Immature natural killer cell (primary cell): ENCODE measurements at places on chromosomes 3 and 15.
A peak's percentile ranks its signal among the peaks of the same experiment; 100 is the strongest.

DNA sequence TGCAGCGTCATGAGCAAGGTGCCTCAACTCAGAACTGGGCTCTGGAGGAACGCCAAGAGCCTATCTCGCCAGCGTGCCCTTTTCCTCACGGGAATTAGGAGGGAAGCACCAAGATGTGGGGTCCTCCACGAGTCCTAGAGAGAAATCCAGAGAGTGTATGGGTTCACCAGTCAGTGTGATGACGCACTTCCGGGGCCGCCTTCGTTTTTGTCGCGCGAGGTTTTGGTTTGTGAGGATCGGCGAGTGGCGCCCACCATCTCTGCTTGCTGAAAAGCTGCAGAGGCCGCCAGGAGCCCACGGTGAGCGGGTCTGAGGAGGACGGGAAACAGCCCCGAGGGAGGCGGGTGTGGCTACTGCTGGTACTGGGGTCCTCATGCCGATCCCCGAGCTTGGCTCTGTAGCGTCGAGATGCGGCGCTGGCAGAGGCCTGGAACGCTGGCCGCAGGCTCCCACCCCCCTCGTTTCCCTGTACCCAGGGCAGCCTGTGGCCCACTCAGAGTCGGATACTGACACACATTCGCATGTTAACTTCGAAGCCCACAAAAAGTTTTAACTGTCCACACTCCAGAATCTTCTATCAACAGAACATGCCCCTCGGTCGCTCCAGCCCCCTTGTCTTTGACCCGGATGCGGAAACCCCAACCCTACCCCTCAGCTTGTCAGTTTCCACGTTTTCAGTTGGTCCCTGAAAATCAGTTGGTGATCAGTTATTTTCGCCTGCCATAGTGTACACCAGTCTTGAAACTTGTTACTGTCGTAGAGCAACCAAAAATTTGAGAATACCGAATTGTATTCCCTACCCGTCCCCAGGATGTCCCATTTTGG lies 30.4 kb downstream of the ZNF662 start:
- no peak for DNase-seq

- no peak for DNase-seq
Measured at GRCh38 chr3:55235416-55235815, 251.7 kb downstream of the WNT5A start.

GRCh38 chr3:71208211-71209095 lies 375.1 kb downstream of the FOXP1 start:
- no peak for DNase-seq

DNA sequence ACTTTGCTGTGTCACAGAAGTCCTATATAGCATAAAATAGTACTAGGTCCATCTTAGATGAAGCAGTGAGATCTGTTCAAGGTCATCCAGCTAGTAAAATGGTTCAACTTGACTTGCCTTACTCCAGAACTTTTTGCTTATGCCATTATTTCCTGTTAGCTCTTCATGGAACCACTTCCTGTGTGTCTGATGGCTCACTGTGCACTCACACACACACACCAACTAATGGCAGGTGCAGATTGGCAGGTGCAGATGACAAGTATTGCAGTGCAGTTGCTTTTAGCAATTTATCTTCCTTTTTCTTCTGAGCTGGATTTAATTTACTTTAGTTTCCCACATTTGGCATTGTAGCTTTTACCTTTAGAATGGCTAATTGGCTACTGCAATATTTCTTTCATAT lies 29.8 kb downstream of the GOLGA8S start:
- DNase-seq, result no peak

- no peak for DNase-seq
Measured at GRCh38 chr15:66852064-66852905, 150.2 kb downstream of the SMAD6 start.

GRCh38 chr3:23356923-23357322 lies 153.8 kb downstream of the UBE2E2 start:
- no peak for DNase-seq

- no peak for DNase-seq
Measured at GRCh38 chr3:69085168-69085832, 563 bp downstream of the ARL6IP5 start.

DNA sequence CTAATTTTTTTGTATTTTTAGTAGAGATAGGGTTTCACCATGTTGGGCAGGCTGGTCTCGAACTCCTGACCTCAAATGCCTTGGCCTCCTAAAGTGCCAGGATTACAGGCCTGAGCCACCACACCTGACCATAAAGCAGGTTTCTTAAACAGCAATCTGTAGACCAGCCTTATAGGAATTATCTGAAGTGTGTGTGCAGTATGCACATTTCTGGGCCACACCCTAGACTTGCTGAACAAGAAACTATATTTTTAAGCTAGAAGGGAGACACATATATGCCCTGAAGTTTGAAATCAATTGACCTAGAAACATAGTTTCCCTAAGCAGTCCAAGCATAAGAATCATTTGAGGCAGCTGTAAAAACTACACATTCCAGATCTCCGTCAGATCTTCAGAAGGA lies 805.7 kb downstream of the TUSC7 start:
- no peak for DNase-seq

DNA sequence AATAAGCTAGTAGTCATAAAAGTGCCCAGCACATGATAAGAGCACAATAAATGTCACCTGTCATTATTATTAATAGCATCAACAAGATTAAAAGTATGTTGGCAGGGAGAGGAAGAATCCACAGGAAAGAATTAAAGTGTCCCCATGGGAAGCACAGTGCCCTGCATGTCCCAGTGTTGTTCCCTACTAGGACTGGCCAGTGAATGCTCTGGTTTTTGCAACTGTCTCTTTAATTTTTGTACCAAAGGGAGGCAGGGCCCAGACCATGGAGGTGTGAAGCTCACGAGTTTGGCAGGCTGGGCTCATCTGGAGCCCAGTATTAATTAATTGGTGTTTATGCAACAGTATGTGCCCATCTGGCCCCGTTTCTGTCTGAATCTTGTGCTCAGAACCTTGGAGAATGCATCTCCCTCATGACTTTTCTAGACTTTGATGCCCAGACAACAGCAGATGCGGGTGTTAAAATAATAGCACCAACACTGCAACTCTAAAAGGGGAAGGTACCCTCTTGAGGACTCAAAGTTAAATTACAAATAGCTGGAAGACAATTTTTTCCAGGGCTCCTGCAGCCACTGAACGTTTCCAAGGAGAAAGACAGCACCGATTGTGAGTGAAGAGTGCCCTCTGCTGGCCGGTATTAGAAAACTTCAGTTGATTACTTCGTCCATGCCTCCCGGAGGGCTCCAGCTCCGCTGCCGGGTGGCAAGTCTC lies 71.9 kb upstream of the SPATA12 start:
- peak; percentile 55 for DNase-seq

GRCh38 chr3:115581362-115582135 lies 41.8 kb upstream of the GAP43 start:
- no peak for DNase-seq

DNA sequence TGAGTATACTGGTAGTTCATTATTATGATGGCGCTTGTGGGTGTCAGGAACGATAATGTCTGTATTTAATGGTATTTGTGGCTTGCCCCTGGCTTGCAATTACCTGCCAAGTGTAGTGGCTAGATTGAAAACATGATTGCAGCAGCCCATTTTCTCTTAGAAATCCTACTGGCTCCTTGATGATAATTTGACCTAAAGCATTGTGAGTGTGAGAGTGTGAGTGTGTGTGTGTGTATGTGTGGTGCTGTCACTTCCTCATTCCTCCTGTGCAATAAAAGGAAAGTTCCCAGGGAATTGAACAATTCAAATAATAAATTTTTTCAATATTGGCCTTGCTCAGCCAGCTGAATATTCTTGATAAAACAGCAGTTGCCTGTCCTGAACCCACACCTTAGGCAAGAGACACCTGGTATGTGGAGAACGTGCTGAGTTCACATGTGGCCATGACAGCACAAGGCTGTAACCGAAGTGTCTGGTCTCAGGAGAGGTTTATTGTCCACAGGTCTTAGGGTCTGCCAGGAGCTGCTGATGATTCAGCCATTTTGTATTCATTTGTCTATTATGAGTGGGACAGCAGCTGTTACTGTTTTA lies 193.3 kb downstream of the CD47 start:
- no peak for DNase-seq

- DNase-seq, result no peak
Measured at GRCh38 chr3:9994086-9994844, 7.6 kb upstream of the EMC3 start.

DNA sequence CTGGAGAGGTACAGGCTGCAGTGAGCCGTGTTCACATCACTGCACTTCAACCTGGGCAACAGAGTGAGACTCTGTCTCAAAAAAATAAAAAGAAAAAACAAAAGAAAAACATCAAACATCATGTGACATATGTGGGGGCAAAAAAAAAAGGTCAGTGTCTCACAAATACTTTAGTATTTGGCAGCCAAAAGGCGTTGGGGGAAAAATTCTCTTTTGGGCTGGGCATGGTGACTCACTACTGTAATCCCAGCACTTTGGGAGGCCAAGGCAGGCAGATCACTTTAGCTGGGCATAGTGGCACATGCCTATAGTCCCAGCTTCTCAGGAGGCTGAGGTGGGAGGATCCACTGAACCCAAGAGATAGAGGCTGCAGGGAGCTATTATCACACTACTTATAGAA lies 47.6 kb downstream of the TMCC1 start:
- no peak for DNase-seq

DNA sequence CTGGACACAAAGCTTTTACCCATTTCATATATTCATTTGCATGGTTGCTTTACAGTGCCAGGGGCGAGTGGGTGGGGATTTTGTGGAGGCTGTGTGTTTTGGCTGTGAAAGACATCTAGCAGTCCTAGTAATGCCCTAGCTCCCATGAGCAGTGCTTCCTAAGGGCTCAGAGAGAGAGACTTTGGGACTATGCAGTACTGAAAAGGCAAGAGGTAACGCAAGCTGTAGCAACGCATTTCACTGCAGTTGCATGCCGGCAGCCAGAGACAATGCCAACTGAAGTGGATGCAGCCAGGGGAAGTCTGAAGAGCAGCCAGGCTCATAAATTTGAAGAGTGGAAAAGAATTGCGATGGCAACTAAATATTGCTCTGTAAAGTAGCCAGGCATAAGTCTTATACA lies 27.4 kb upstream of the ATP10A start:
- DNase-seq, result no peak

DNA sequence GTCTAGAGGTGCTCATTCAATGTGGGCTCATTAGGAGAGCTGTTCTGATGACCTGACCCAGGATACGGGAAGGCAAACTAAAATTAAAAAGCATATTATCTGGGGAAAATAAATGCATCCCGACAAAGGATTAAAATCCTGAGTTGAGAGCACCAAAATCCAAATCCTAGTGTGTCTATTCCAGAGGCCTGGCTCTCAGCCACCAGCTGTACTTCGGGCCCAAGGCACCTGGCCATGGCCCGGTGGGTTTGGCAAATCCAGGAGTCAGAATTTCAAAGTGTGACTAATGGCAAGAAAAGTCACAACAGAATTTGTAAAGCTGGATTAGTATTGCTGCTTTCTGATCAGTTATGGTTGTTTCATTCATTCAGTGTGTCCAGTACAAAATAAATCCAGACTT lies 2.6 kb upstream of the LYSMD4 start:
- no peak for DNase-seq

GRCh38 chr3:110989446-110989845 lies 82.2 kb upstream of the NECTIN3 start:
- no peak for DNase-seq

DNA sequence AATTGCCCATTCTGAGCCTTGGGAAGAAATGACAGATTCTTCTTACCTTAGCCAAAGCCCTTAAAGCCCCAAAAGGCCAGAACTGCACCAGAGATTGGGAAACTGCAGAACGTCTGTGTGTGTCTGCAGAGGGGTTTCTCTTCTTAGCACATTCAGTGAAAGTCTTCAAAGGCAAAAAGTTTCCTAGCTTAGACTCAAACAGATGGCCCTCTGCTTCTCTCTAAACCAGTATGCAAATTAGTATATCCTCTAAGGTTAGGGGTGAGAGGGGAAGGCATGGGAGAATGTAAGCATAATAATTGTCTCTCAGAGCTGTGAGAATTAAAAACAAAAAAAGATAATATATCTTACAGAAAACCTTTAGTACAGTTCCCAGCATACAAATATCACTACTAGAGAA lies 334.0 kb upstream of the MCTP2 start:
- DNase-seq, result no peak

DNA sequence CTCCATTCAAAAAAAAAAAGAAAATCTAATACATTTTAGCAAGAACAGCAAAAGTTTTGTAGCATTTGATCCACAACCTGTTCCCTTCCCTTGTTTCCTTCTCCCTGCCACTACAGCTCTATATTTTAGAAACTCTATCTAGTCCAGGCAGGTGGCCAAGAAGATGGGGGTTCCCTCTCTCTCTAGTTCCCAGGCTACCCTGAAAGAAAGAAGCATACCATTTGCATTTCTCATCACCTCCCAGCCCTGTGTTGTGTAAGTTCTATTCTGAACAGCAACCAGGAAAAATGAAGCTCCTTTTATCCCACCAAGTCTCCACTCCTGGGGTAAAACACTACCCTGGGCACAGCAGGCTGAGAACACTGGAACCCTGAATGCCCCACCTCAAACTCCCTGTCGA lies 100.0 kb downstream of the PCCB start:
- no peak for DNase-seq

DNA sequence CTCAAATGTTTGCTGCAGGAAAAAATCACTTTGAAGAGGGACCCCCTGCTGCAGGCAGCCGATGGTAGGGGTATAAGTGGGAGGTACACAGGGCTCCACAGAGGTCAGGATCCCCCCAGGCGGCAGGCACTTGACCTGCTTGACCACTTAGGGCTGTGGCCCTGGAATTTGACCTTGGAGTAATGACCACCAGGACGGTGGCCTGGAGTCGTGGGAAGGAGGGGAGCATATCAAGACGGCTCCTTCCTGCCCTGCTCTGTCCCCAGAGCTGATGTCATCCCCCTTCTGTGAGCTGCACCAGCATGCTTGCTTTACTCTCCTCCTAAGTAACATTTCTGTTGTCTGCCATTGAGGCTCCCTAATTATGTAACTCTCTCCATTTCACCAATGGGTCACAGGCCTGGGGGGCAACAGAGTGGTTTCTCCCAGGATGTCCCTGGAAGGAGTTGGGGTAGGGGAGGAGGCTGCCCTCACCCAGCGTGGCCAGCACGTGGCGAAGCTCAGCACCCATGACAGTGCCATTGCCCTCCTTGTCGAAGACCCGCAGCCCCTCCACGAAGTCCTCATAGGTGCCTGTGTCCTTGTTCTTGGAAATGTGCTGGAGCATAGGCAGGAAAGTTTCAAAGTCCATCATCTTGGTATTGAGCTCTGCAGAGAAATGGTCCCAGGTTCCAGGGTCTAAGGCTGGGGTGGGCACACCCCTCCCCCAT lies 4.1 kb downstream of the MYL3 start:
- DNase-seq, result no peak

DNA sequence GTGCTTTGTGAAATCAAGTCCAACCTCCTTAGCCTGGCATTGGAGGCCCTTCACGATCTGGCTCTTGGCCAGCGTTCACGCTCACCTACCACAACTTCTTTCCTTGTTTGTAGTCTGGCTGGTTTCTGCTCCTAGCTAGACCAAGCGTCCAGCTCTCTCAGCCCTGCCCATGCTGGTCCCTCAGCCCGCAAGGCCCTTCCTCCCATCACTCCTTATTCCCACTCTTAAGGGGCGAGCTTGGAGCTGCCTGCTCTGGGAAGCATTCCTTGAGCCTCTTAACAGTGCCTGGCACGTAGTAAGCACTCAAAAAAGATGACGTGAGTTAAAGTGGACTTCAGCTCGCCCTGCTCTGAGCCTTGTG lies 8.7 kb downstream of the SLC6A6 start:
- no peak for DNase-seq

GRCh38 chr3:55884066-55884465 lies 397.0 kb upstream of the WNT5A start:
- no peak for DNase-seq

GRCh38 chr3:8621872-8622271 lies 22.7 kb downstream of the SSUH2 start:
- no peak for DNase-seq
